ENCODE measurements at places on chromosomes 16 and 17. TPM values are rescaled to one million over a fixed set of nuclear protein-coding genes. Genes with fewer than 3 reads are reported as not detected.
A peak's percentile ranks its signal among the peaks of the same experiment; 100 is the strongest.

Gene PRAC1
- total RNA-seq, result not detected

Gene MYH2
- not detected for total RNA-seq

Gene DCXR
- 119 TPM for total RNA-seq

Gene GDPD3
- 3.3 TPM for total RNA-seq

GRCh38 chr16:55037046-55037445 is 106.4 kb downstream of the IRX5 start:
- no peak for DNase-seq

GRCh38 chr17:78992542-78993212 is 13.0 kb upstream of the LGALS3BP start:
- no peak for DNase-seq

DNA sequence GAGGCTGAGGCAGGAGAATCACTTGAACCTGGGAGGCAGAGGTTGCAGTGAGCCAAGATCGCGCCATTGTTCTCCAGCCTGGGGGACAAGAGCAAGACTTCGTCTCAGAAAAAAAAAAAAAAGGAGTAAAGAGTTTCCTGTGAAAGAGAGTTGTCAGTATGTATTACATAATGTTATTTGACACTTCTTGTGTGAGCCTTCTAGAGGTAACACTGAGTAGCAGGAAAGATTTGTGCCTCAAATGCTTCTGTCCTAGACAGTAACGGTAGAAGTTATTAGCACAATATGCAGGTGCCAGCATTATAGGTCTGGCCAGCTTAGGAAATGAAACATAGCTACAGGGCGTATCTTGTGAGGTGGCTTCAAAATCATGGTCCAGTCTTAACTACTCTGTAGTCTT is 6.2 kb downstream of the RPS6KB1 start:
- no peak for DNase-seq

DNA sequence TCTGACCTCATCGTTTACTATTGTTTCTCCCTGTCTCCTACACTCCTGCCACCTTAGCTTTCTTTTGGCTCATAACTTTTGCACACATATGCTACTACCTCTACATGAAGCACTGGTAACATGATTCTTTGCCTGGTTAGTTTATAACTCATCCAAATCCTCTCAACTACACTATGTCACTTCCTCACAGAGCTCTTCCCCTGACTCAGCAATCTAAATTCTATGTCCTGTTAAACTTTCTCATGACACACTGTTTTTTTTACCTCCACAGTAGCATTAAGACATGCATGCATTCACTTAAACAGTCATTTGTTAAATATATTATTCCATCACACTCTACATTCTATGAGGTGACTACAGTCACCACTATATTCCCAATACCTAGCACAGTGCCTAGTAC is 19.7 kb downstream of the APPBP2 start:
- no peak for DNase-seq

DNA sequence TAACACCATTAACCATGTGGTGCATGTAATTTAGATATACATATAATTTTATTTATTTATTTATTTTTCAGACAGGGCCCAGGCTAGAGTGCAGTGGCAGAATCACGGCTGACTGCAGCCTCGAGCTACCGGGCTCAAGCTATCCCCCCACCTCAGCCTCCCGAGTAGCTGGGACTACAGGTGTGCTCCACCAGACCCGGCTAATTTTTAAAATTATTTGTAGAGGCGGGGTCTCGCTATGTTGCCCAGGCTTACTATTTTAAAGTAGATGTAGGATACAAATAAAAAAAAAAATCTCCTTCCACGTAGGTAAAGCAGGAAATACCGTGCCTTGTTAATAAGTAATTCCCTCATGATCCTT is 446 bp upstream of the COQ7 start:
- DNase-seq, result no peak

DNA sequence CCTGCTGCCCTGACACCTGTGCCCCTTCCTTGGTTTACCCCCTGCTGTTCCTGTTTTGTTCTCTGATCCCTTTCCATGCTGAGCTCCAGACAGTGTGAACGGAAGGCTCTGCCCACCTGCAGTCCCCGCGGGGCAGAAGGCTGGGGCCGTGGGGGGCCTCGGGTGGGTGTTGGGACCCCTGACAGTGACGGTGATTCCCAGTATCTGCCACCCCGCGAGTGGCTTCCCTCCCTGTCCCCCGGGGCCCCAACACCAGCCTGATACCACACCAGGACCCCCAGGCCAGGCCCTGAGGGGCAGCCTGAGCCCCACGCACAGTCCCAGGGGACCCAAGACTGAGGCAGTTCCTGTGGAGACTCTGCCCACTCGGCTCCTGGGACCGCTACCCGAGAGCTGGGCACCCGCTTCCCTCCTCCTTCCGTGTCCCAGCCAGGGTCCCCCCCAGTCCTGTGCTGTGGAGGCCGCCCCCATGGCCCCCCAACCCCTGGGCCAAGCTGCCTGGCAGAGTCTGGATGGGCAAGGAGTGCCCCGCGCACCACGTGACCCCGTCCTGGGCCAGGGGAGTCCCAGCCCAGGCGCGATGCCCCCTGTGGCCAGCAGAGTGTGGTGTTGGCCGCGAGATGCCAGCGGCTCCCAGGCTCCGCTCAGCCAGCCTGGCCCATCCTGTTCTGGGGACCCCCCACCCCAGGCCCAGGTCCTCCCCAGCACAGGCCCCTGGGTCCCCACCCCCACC is 10.0 kb upstream of the C1QTNF8 start:
- no peak for DNase-seq

DNA sequence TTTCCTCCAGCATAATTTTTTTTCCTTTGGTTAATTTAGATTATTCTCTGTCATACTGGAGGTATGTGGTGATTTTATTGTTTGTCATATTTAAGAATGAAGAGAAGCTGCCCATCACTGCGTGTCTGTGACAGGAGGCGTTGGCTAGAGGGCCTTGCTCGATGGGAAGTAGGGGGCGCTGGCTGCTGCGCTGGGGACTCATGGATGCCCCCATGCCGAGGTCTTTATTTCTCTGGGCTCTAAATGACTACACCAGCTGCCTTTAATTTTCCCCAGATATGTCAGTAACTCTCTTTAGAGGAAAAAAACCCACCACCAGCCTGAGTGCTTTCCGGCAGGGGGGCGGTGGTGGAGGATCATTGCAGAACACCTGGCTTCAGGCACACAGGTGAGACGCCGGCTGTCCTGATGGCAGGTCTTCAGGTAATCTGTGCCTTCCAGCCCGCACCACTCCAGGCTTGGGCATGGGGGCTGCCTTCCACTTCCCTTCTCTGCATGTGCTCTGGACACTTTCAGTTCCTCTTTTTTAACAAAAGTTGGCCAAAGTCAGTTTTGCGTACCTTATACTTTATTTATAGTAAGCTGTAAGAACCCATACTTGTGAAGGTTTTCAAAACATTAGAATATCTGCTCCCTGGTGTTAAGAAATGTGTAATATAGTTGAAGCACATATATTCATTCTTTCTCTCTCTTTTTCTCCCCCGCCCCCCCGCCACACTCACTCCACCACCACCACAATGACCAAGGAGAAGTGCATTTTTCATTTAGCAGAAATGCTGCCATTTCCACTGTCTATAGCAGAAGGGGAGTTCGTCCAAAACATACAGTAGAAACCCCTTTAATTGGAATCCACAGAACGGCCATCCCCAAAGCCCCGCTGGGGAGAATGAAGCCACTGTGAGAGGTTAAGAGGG is 192.7 kb downstream of the RPTOR start:
- peak; percentile 81 for DNase-seq

DNA sequence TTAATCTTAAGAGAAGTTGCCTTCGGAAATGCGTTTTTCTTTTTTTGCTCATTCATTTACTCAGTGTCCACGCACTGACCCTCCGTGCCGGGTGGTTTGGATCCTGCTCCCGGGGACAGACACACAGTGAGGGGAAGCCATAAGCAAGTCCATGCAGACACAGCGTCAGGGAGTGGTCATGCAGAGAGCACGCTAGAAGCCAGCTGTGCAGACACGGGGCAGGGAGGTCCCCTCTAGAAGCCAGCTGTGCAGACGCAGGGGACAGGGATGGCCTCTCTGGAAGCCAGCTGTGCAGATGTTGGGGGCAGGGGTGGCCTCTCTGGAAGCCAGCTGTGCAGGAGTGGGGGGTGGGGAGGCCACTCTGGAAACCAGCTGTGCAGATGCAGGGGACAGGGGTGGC is 4.8 kb downstream of the GAA start:
- no peak for DNase-seq

DNA sequence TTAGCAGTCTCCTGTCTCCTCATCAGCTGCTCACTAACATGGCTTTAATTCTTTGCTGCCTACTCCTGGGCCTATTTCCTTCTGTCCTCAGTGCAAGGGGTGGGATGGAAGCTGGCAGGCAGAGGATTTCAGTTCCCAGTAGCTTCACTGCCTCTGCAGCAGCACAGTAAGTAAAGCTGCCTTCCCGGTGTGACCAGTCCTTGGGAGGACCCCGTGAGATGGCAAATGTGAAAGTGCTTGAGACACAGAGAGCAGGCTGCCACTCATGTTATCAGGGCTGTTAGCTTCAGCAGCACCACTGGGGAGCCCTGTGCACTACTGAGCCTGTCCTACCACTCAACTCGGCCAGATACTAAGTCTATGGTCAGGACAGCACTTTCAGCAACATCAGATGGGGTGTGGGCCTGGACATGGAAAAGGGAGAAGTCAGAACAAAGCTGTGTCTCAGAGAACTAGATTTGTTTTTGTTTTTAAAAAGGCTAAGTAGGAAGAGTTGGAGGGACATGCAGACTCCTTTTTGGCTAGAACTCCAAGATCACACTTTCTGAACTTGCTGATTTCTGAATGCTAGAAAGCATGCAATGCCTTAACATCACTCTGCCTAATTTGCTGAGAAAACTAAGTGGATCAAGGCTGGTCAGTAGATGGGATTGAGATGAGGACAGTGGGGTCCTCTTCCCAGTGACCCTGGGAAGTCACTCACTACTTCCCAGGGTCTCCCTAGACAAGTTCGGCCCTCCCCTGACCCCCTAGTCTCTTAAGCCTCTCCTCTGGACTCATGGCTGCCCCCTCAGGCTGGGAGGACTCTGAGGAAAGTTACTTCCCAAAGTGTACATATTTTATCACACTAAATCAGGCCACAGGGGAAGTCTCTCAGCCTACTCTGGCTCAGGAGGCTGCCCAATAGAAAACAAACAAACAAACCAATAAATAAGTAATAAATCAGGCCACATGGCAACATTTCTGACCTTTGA is 1.1 kb downstream of the ACSF2 start:
- DNase-seq, result no peak

DNA sequence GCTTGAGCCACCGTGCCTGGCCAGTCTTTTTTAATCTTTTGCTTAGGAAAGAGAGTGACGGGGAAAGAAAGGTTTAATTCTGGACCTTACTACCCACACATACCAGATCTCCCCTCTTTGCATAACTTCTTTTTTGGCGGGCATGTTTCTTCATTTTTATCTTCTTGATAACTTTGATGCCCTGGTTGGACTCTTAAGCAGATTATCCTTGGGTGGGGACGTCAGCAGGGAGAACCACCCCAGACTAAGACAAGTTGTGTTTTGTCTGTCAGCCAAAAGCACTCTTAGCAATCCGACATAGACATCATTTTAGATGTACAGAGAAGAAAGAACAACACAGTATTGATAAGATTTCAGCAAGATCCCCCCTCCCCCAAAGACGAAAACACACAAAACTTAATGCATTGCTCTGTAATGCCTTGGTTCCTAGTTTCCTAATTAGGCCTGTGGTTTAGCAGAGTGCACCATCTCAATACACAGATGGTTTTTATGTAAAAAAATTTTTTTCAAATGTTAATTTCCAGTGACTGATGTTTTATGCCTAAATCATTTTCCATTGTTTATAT is 99.9 kb downstream of the MSI2 start:
- no peak for DNase-seq

Measured in GM12878 (cell line).